M059J (cell line): ENCODE measurements at places on chromosomes 4 and X. TPM values are rescaled to one million over a fixed set of nuclear protein-coding genes. Genes with fewer than 3 reads are reported as not detected.

DCX gene
- not detected in 2 replicates for total RNA-seq

PGAM4 gene
- not detected in 2 replicates for total RNA-seq

GLRA2 gene
- total RNA-seq = not detected in 2 replicates

TRO gene
- total RNA-seq = 10.6 and 18.7 TPM in 2 replicates

SPANXD gene
- 175 and 210 TPM in 2 replicates for total RNA-seq

ADAMTS3 gene
- total RNA-seq = 0.12 and 0.44 TPM in 2 replicates

PDZD11 gene
- total RNA-seq = 220 and 248 TPM in 2 replicates

SLC7A11 gene
- total RNA-seq = 7.8 and 9.2 TPM in 2 replicates

SHOX gene
- total RNA-seq = not detected in 2 replicates

F8 gene
- total RNA-seq = 5.3 and 9.3 TPM in 2 replicates

CENPU gene
- total RNA-seq = 64.1 and 83.3 TPM in 2 replicates

F8A3 gene
- 6.4 and 21.0 TPM in 2 replicates for total RNA-seq

DUSP21 gene
- not detected in 2 replicates for total RNA-seq

GATB gene
- total RNA-seq = 23.5 and 31.7 TPM in 2 replicates

STOX2 gene
- total RNA-seq = under 0.01 and 0.20 TPM in 2 replicates

PCDH18 gene
- total RNA-seq = 8.3 and 12.3 TPM in 2 replicates

ESX1 gene
- total RNA-seq = not detected in 2 replicates

HERC5 gene
- total RNA-seq = 44.4 and 59.8 TPM in 2 replicates

PAGE1 gene
- total RNA-seq = 1.1 and 1.6 TPM in 2 replicates

MAGED4 gene
- 31.4 and 48.5 TPM in 2 replicates for total RNA-seq

SOWAHD gene
- 1.8 and 3.0 TPM in 2 replicates for total RNA-seq

AKAP4 gene
- not detected in 2 replicates for total RNA-seq

SERTM2 gene
- 0.64 TPM in 1 of 2 replicates, not detected in the other for total RNA-seq

MAGEA4 gene
- 0.10 and 0.64 TPM in 2 replicates for total RNA-seq

EDA gene
- total RNA-seq = 0.30 TPM in 1 of 2 replicates, not detected in the other

SMPX gene
- total RNA-seq = 0.42 TPM in 1 of 2 replicates, not detected in the other

PUDP gene
- 10.3 and 11.7 TPM in 2 replicates for total RNA-seq

RAB41 gene
- not detected in 2 replicates for total RNA-seq

NDNF gene
- total RNA-seq = 0.37 TPM in 1 of 2 replicates, not detected in the other

SRPX gene
- total RNA-seq = 39.0 and 45.2 TPM in 2 replicates

MBNL3 gene
- 3.0 and 4.7 TPM in 2 replicates for total RNA-seq

H2BW2 gene
- not detected in 2 replicates for total RNA-seq

HOPX gene
- total RNA-seq = 4.3 and 5.6 TPM in 2 replicates
